ENCODE measurements at places on chromosomes 12 and 14. TPM values are rescaled to one million over a fixed set of nuclear protein-coding genes. Genes with fewer than 3 reads are reported as not detected.

Gene LRFN5
- polyA plus RNA-seq, result 39.3 TPM

Gene NDUFA12
- polyA plus RNA-seq, result 1,013 TPM

Gene UBC
- polyA plus RNA-seq, result 914 TPM

Gene GPR137C
- polyA plus RNA-seq, result 16.9 TPM

Gene MYH7
- not detected for polyA plus RNA-seq

Gene DHH
- 0.24 TPM for polyA plus RNA-seq

Gene LYZ
- polyA plus RNA-seq, result not detected

Gene RFX4
- 5.7 TPM for polyA plus RNA-seq

Gene NANOG
- 0.09 TPM for polyA plus RNA-seq

Gene CAPZA3
- not detected for polyA plus RNA-seq

Gene ADCY6
- polyA plus RNA-seq, result 0.43 TPM

Gene PIANP
- polyA plus RNA-seq, result 29.7 TPM

Gene RNASE7
- not detected for polyA plus RNA-seq

Gene KSR2
- 2.4 TPM for polyA plus RNA-seq

Gene LRRC10
- not detected for polyA plus RNA-seq

Gene FGF23
- polyA plus RNA-seq, result not detected

Gene RASSF9
- not detected for polyA plus RNA-seq

Gene MANSC4
- polyA plus RNA-seq, result not detected

Gene COPZ1
- polyA plus RNA-seq, result 243 TPM

Gene DLST
- polyA plus RNA-seq, result 15.2 TPM

Gene HSPB8
- polyA plus RNA-seq, result 16.1 TPM

Gene PIWIL1
- polyA plus RNA-seq, result not detected

Gene SPTB
- polyA plus RNA-seq, result 0.50 TPM

Gene GABARAPL1
- 103 TPM for polyA plus RNA-seq

Gene VAMP1
- polyA plus RNA-seq, result 41.6 TPM

Gene SLC38A4
- polyA plus RNA-seq, result not detected

Gene AQP6
- not detected for polyA plus RNA-seq

Gene CCDC197
- not detected for polyA plus RNA-seq

Gene SPATA7
- 10.9 TPM for polyA plus RNA-seq

Gene NFE2
- not detected for polyA plus RNA-seq

Gene ZDHHC22
- 3.5 TPM for polyA plus RNA-seq

Gene SLC5A8
- polyA plus RNA-seq, result not detected

Gene ADCY4
- not detected for polyA plus RNA-seq
